Dermis blood vessel endothelial cell (primary cell): ENCODE measurements at places on chromosomes 2 and 18. TPM values are rescaled to one million over a fixed set of nuclear protein-coding genes. Genes with fewer than 3 reads are reported as not detected.

DNA sequence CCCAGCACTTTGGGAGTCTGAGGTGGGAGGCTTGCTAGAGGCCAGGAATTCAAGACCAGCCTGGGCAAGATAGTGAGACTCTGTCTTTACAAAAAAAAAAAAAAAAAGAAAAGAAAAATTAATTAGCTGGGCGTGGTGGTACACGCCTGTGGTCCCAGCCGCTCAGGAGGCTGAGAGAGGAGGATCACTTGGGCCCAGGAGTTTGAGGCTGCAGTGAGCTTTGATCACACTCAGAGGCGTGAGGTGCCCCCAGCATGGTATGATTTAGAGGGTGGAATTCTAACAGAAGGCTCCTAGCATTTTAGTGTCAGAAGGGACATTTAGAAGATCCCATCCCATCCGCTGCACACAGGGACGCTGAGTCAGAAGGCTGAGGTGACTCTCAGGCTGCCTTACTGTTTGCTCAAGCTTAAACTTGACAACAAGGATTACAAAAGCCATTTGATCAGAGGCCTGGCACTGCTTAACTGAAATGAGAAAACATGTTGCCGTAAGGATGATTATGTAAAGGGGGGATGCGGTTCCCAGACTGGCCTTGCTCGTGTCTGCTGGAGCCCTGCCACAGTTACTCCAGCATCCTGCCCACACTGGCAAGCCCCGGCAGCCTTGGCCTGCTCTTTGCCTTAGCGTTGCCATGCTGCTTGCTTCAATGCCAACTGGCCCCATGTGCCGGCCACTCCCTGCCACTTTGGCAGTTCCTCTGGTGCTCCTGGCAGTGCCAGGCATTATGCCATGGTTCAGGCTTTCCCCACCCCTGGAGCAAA, 45.6 kb upstream of the SLC1A4 start:
- DNase-seq, result no peak

DNA sequence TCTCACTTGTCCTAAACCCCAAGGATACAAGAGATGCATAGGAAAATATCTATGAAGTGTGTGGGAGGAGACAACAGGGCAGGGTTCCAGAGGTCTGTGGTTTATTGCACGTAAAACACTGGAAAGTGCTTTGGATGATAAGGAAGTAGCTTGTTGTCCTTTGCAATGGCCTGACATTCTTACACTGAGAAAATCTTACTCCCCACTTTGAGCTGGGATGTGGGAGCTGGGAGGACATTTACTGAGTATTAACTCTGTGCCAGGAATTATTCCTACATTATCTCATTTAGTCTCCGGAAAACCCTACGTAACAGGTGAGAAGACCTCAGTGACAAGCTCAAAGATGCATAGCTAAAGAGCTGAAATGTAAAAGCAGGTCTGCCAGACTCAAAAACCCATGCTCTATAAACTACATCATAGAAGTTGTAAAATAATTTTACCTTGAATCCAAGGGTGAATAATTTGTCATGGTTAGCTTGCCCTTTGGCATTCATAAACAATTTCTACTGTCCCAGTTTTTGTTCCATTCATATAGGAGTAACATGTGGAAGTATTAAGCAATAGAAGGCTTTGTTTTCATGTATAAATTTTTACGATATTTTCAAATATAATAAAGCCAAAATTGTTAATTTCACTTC, 9.2 kb upstream of the GALNT3 start:
- DNase-seq, result no peak

DNA sequence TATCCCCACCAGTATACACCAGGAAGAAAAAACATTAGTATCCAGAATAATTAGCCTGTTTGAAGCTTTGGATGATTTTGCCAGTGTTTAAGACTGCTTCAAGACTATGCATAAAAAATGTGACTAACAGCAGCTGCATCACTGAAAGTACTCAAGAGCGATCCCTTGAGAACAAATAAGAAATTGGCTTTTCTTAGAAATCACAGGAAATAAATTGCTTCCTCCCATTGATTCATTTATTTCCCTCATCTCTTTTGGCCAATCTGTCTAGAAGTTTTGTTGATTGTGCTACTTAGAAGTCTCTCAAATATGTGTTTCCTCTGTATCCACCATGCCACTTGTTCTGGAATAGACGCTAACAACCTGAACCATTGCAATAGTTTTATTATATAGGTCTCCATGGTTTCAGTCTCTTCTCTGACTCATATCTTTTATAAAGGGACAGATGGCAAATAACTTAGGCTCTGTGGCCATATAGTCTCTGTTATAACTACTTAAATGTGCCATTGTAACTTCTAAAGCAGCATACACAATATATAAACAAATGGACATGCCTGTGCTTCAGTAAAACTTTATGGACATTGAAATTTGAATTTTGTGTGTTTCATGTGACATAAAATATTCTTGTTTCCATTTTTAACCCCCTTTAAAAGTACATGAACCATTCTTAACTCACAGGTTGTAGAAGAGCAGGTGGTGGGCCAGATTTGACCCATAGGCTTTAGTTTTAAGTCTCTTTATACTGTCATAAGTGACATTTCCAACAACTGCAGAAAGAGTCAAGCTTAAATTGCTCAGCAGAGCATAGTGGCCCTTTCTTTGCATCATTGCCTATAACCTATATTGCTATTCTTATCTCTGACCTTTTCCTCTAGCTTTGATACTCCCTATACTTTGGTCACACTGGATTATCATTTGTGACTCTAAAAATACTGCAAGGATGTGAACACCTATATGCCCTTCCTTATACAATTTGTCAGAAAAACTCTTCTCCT, 123.9 kb downstream of the MC4R start:
- DNase-seq, result peak; percentile 1

Gene NEURL3
- 0.05 and 0.51 TPM in 2 replicates for total RNA-seq

- no peak for DNase-seq
Observed at GRCh38 chr2:1234731-1235308, 178.4 kb upstream of the TPO start.

DNA sequence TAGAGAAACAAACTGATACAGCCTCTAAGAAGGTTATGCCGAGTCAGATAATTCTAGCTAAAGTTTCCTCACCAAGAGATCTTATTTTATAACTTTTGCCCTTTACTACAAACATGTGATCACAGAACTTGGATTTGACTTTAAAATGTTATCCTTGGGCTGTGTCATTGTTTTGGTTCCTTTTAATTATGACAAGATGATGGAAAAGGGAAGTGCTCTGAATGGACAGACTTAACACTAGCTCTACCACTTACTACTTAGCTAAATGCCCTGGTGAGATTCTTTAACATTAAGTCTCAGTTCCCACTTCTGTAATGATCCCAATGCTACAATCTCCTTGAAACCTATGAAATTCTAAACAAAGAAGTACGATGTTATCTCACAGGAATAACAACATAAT, 69.9 kb downstream of the RTTN start:
- DNase-seq, result no peak

Gene IL1F10
- total RNA-seq, result not detected in 2 replicates

- DNase-seq, result no peak
Observed at GRCh38 chr2:236873636-236874035, 212.1 kb upstream of the COPS8 start.

GRCh38 chr2:120684289-120685065, 51.2 kb upstream of the GLI2 start:
- DNase-seq, result no peak

DNA sequence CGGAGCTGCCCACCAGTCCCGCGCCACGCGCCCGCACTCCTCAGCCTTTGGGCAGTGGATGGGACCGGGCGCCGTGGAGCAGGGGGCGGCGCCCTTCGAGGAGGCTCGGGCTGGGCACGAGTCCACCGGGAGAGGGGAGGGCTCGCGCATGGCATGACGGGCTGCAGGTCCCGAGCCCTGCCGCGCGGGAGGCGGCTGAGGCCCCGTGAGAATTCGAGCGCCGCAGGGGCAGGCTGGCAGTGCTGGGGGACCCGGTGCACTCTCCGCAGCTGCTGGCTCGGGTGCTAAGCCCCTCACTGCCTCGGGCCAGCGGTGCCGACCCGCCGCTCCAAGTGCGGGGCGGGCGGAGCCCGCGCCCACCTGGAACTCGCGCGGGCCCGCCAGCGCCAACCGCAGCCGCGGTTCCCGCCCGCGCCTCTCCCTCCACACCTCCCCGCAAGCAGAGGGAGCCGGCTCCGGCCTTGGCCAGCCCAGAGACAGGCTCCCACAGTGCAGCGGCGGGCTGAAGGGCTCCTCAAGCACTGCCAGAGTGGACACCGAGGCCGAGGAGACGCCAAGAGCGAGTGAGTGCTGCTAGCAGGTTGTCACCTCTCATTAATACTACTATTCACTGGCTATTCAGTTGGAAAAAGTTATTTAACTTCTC, 3.6 kb upstream of the TTC21B start:
- no peak for DNase-seq

Gene STPG4
- 0.14 TPM in 1 of 2 replicates, not detected in the other for total RNA-seq

- no peak for DNase-seq
Observed at GRCh38 chr2:17101596-17101995, 416.6 kb downstream of the RAD51AP2 start.

DNA sequence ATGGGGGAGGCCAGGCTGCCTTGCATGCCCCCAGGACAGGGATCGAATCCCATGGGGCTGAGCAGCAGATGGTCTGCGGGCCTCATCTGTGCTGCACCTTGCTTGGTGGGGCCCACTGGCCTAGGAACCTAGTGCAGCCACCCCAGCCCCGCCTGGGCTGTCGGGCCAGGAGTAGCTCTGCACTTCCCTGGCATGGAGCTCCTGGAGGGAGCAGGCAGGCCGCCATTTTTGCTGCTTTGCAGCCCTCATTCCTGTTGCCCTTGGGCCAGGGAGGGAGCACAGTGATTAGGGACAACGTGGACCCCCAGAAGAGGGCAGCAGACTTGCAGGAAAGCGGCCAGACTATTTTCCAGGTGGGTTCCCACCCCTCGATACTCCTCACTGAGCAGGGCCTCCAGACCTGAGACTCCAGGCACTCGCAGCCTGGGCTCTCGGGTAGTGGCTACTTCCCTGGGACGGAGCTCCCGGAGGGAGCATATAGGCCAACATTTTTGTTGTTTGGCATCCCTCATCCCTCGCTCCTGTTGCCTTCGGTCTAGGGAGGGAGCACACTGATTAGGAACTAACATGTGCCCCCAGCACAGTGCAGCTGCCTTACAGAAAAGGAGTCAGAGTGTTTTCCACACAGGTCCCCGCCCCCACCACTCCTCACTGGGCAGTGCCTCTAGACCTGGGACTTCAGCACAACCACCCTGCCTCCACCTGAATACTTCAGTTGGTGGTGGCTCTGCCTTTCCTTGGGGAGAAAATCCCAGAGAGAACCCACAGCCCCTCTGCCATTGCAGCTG, 99.5 kb downstream of the MAIP1 start:
- DNase-seq, result peak; percentile 3

Gene GCG
- total RNA-seq, result not detected in 2 replicates

DNA sequence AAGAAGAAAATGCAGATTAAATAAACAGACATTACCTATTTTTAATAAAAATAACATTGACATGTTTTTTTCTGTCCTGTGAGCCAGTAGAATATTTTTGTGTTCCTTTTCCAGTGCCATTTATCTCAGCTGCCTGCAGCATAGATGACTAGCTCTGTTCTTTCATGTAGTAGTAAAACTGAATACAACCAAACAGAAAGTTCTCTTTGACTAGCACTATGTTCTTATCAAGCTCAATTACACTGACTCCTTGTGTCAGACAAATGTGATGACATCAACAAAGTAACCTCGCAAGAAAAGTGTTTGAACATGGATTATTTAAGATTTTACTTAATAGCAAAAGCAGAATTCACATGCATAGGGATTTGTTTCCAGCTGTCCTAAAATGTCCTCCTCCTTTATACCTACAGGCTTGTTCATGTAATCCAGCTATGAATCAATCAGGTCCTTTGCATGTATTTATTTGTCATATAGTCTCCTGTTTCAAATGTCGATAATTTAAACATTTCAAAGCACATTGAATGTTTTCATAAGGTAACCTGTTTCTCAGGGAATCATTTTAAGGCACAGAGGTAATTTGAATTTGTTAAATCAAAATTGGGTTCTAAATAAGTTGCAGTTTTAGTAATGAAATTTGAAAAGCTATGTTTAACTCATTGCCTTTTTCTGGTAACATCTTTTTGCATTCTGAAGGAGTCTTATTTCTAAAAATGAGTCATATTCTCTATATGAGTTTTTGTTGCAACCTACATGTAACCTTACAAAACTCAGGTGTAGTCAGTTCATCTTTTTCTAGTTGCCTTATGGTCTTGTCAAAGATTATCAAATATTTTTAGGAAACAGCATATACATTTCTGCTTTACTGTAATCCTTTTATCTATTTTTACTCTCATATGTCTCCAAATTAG, 215.3 kb upstream of the GULP1 start:
- DNase-seq, result no peak

GRCh38 chr2:181190711-181191110, 210.3 kb downstream of the UBE2E3 start:
- no peak for DNase-seq

Gene ATG9A
- total RNA-seq, result 46.5 and 75.4 TPM in 2 replicates

GRCh38 chr2:176114120-176114929, 2.3 kb upstream of the HOXD10 start:
- DNase-seq, result no peak

Gene CCDC178
- total RNA-seq, result 1.2 and 2.2 TPM in 2 replicates

- no peak for DNase-seq
Observed at GRCh38 chr2:9355270-9355669, 68.1 kb downstream of the ITGB1BP1 start.

Gene PIAS2
- total RNA-seq, result 14.2 and 15.5 TPM in 2 replicates

Gene SPDYA
- total RNA-seq, result 0.34 and 0.56 TPM in 2 replicates

DNA sequence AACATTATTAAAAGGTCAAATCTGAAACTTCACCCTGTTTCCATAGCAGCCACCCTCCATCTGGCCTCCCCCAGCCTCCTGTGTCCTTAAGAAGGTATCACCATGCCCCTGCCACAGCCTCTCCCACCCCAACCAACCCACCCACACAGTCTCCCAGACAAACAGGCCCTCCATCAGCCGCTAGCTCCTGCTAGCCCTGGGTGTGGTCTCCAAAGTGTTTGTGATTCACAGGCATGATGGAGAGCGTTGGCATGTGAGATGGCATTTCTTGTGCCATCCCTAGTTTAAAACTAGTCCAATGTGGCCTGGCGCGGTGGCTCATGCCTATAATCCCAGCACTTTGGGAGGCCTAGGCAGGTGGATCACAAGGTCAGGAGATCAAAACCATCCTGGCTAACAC, 44.9 kb upstream of the GPR45 start:
- DNase-seq, result no peak

- peak; percentile 66 for DNase-seq
Observed at GRCh38 chr2:197195518-197195917, 115.1 kb downstream of the ANKRD44 start.

- DNase-seq, result no peak
Observed at GRCh38 chr2:196967775-196968174, 41.3 kb upstream of the PGAP1 start.

Gene FOXD4L1
- total RNA-seq, result 0.05 and 0.17 TPM in 2 replicates
